ENCODE measurements at places on chromosomes 3 and 15.

DNA sequence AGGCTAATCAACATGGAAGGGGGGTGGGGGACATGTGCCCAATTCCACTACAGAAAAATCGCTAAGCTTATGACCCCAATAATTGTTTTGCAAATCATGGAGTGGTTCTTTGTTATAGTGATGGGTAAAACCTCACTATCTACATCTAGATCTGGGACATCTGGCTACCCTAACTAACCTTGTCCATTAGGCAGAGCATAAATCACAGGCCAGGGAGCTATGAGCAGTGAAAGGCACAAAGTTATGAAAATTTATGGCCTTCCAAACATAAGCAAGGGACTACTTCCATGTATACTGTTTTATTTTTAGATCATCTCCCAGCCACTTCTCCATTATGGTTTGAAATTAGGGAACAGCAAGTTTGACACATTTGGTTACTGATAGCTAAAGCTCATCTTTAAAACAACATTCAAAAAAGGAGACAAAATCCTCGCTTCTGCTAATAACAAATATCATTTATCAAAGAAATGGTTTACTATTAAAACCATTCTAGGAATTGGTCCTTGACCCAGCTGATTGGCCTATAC, 78.3 kb downstream of the RSL24D1 start:
- no peak for DNase-seq

DNA sequence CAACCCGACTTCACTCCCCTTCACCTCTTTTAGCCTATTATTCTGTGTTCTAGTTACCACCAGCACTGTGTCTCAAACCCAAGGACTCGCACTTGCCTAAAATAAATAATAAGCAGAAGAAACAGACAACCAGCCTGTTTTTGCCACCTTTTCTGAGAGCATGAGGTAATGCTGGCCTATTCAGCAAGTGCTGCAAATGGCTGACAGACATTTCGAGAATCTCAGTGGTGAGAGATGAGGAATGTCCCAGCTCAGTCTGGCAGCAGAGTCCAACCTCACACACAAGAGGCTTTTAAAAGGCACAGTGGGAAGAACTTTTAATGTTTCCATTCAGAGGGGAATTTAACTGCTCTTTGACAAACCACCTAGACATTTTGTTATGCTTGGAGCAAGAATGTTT, 143.3 kb upstream of the GMNC start:
- no peak for DNase-seq

DNA sequence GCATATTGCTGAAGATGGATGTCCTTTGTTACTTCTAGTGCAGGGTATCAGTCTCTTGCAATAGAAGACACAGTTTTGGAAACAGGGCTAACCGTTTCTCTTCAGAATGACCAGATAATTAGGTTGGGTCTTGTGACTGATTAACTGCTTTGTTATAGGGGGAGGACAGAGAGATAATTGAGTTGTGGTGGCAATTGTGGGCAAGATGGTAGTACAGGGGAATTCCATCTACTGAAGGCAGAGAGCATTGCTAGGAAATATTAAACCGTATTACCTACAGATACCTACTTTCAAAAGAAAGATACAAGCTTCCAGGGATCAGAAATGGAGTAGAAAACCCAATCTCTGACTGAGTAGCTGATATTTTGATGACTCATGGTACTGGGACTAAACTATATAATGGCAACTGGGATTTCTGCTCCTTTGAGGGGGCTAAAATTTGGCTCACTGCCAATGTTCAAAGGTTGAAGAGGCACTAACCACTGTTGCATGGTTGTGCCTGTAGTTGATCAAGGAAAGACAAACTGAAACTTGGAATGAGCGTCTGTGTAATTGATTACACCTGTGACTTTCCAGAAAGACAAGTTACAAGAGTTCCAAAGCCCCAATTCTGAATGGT, 4.2 kb downstream of the PRR23B start:
- DNase-seq, result no peak

DNA sequence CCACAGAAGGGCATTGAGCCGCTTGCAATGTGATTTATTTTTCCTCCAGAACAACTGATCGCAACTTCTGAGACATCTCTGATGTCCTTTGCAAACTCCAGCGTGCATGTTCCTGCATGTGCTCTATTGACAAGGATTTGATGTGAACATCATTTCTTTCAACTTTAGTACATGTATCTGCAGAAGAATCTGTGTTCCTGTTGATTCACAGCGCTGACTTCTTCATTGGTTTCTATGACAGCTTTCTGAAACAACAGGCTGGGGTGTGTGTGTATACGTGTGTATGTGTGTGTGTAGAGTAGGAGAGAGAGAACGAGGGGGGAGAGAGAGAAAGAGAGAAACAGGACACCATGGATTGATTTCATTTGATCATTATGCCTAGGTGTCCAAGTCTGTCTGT, 56.7 kb upstream of the CMTM8 start:
- no peak for DNase-seq

GRCh38 chr15:83504365-83504764, 57.2 kb downstream of the SH3GL3 start:
- no peak for DNase-seq

GRCh38 chr15:70463453-70463834, 299.9 kb downstream of the UACA start:
- DNase-seq, result no peak

DNA sequence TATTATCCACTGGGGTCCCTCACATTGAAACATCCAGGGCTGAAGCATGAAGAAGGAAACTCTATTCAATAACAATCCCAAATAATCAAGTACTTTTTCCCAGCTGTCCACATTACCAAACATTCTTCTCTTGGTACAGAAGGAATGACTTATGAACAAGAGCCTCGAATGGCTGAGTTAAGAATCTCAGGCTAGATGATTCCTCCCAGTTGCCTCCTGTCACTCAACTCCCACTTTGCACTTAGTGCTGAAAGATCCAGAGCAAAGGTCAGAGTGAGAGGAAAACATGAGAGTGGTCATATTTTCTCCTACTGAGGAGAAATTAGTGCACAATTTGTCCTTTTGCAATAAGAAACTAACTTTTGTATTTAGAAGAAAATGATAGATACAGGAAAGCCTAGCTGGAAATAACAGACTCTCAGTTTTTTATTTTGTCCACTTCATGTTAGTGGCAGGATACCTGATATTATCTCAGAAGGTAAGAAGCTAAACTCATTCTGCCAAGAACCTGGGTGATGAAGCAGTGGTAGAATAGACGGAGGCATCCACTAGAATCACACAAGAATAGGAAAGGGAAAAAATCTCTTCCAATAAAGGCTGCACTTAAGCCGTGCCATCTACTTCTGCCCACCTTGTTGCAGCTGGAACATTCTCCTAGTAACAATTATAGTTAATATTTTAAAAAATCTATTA, 46.2 kb downstream of the GADL1 start:
- no peak for DNase-seq

DNA sequence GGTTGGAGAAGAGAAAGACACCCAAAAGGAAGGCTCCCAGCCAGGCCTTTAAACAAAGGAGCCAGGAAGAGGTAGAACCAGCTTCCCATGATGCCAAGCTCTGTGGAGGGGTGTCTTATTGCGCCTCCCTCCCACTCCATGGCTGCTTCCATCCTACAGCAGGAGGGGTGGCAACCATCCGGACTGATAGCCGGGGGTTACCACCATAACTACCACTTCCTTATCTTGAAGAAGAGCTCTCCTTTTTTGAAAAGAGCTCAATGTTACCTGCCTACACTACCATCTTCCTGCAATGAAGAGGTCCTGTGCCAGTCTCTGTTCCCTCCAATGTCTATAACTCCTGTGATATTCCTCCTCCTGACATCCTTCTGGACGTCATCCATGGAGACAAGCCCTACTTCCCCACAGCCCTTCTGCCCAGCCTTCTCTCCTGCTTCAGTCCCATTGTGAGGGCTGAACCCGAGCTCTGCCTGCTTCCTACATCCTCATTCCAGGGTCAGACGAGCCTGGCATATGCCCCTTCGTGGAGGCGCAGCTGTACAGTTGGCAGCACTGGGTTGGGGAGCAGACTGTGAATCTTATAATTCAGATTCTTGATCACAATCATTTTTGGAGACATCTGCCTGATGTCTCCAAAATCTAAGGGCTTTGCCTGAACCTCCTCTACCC, 8.5 kb downstream of the CCDC9B start:
- DNase-seq, result no peak

GRCh38 chr3:177529716-177530335, 332.5 kb upstream of the TBL1XR1 start:
- DNase-seq, result no peak

GRCh38 chr15:41215708-41216107, 14.8 kb downstream of the EXD1 start:
- no peak for DNase-seq

GRCh38 chr15:48500595-48500994, 144.9 kb downstream of the FBN1 start:
- no peak for DNase-seq

- DNase-seq, result no peak
Observed at GRCh38 chr15:95869920-95870319, 460.6 kb upstream of the NR2F2 start.

GRCh38 chr15:67776600-67776999, 48.7 kb upstream of the SKOR1 start:
- DNase-seq, result no peak

DNA sequence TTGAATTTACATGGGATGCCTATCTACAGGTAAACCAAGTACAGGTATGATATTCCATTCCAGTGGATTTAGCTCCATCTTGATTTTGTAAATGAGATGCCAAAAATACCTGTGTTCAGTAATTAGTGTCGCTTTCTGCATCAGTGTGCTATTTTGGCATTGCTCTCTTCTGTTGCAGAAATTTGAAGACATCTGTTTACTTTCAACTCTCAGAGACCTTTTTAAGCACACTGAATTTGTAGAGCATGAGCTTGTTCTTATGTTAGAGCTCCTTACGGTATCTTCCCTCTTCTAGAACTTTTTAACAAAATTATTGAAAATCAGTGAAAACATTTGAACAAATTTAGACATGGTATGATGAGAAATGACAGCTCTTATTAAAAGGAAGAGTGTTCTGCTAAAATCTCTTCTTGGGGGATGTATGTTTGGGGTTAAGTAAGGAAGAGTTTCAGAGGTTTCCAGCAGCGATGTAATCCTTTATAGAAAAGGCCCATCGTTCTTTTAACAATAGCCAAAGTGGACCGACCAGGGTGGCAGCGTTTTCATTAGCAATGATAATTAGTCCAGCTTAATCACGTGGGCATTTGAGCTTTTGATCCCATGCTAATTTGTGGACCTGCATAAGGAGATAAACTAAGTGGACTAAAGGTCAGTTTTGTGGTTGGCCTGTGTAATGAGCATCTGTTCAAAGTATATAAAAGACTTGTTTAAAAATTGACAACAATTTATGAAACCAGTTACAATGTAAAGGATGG, 385.4 kb downstream of the PTPRG start:
- no peak for DNase-seq

- DNase-seq, result no peak
Observed at GRCh38 chr3:136476280-136476679, 226.1 kb downstream of the PCCB start.

- DNase-seq, result no peak
Observed at GRCh38 chr3:123533554-123534159, 51.2 kb downstream of the HACD2 start.

DNA sequence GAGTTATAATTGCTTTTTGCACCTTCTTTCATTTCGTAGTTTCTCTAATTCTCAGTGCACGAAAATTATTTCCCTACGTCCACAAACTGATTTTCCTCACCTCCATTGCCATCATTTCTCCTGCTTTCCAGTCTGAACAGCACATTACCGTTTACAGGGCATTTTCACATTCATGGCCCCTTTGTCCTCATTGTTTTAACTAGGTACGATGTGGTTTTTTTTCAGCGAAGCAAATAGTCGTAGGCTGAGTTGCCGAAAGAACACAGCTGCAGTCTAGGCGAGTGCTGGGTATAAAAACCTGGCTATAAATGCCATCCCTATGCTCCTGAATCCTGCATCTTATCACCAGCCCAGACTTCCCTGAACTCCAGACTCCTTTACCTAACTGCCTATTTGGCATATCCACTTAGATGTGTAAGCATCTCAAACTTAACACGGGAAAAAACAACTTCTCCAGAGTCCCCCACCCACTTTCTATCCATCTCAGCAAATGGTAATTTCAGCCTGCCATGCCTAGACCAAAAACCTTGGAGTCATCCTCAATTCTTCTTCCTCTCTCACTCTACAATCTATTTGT, 691 bp upstream of the FSIP1 start:
- DNase-seq, result no peak

DNA sequence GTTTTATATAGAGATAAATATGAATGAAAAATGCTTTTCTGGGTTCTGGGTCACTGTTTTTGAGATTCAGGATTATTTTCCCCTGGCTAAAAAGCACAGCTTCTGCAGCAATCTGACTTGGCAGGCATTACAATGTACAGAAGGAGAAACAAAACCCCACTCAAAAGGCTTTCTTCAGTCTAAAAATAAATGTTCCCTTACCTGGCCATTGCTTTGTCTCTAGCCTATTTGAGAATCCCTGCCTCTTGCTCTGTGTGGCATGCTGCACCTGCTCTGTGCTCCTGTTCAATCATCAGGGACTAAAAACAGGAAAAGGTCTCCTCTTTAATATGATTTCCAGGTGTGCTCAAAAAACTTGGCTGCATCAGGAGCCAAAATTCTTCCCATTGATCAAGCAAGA, 187.4 kb upstream of the STAC start:
- no peak for DNase-seq

DNA sequence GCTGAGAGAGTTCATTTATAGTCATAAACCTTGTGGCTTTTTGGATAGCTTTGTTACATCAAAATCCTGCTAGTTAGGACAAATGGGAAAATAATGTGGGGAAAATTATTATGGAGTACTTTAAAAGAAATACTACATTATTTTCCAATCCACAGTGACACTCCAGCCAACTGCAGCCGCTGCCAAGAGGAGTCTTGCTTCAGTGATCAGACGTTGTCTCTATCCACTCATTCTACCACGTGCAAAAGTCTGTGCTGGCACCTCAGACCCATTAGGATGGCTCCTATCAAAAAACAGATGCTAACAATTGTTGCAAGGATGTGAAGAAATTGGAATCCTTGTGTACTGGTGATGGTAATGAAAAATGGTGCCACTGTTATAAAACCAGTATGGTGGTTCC, 128.6 kb upstream of the IQSEC1 start:
- no peak for DNase-seq

DNA sequence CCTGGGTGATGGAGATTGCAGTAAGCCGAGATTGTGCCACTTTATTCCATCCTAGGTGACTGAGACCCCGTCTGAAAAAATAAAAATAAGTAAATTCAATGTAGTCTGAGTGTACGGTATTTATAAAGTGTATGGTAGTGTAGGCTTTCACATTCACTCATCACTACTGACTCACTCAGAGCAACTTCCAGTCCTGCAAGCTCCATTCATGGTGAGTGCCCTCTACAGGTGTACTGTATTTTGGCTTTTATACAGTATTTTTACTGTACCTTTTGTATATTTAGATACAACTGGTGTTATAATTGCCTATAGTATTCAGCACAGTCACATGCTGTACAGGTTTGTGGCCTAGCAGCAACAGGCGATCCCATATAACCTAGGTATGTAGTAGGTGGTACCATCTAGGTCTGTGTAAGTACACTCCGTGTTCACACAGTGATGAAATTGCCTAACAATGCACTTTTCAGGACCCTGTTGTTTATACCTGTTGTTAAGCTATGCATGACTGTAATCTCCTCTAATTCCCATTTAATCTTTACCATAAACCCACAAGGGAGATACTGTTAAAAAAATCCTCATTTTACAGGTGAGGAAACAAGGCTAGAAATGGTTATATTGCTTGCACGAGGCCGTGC, 19.3 kb downstream of the CACNA1D start:
- no peak for DNase-seq
